ENCODE measurements at places on chromosomes 3 and 15.

DNA sequence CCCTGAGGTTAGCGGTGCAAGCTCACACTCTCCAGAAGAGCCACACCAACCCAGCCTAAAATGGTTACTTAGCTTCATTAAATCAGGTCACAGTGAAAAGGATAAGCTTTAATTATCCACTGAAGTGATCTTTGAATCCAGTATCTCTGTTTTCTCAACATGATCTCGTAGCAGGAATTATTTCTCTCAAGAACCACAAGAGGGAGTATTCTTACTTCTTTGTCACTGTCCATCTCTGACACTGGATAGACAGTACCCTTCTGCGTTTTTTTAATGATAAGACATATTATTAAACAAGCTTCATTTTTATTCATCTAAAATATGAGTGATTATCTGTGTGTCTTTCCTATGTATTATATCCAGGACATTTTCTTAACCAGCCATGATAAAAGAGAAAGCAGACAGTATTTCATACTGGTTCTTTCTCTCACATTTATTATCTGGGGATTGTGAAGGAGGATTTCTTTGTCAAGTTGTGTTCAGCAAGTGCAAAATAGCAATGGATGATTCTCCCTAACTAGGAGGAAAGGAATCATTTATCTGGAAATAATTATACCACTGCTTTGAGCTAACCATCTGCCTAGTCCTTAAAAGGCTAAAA lies 105.4 kb upstream of the CCDC54 start:
- DNase-seq: no peak

- DNase-seq: no peak
Observed at GRCh38 chr15:66394915-66395314, 8.2 kb downstream of the MAP2K1 start.

DNA sequence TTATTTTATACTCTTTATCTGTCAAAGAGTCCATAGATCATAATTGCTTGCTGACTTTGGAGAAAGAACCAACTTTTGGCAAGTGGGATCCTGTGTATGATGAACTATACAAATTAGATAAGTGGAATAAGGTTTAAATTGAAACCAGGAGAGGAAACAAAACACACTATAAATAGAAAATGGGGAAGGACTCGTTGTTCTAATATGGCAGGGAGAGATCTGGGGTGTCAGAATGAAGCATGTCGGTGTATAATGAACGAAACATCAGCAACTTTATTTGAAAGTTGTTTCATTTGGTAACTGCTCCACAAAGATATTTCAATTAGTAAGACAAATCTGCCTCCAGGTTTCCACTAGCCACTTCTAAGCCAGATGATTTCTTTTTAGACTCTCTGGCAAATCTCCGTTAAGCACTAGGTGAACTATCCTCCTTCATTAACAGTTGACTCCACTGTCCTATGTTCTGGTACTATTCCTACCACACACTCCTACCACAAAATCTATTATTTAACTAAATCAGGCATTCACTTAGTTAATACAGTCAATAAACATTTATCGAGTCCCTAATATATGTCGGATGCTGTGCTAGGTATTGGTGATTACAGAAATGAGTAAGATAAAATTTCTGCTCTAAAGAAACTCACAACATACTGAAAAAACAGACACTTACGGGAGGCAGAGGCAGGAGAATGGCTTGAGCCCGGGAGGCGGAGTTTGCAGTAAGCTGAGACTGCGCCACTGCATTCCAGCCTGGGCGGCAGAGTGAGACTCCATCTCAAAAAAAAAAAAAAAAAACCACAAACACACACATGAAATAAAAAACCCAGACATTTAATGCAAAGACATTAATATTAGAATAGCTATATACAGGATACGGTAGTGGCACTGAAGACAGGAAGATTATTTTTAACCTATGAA lies 20.1 kb downstream of the SLC15A2 start:
- no peak for DNase-seq

- no peak for DNase-seq
Observed at GRCh38 chr3:73203101-73203500, 141.6 kb downstream of the EBLN2 start.

- no peak for DNase-seq
Observed at GRCh38 chr3:51535146-51536019, 3.1 kb upstream of the RAD54L2 start.

GRCh38 chr3:194434503-194434902 lies 35.4 kb upstream of the GP5 start:
- no peak for DNase-seq

DNA sequence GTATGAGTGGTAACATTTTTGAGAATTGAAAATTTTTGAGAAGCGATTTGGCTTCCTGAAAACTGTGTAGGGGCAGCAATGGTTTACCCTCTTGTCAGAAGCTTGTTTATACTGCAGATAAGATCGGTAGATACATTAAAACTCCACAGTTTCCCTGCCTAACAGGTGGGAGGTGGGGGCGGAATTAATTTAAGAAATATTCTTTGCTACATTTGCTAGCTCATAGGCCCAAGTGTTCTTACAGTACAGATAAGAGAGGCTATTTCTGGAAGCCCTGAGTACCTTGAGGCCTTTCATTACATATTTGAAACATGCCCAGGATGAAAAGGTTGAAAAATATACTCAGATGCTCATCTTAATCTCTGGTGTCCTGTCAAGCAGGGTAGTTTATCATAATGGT lies 285.5 kb downstream of the UBE2E2 start:
- DNase-seq: no peak

- no peak for DNase-seq
Observed at GRCh38 chr3:125594581-125595011, 701 bp downstream of the OSBPL11 start.

DNA sequence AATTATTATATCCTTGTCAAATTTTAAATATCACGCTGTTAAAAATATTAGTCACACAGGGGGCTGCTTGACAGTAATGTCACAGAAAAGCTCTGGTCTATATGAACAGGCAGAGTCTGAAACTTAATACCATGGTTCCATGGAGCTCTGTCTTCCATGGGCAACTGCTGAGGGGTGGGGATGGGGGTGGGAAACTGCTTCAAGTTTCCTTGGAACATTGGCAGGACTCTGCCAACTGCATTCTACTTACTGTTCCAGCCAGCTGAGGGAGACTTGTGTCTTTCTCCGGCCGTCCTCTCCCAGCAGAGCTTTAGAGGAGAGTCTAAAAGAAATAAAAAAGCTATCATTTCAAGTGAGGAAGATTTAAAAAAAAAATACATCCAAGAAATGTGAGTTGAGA lies 348.7 kb downstream of the ZIC1 start:
- no peak for DNase-seq

DNA sequence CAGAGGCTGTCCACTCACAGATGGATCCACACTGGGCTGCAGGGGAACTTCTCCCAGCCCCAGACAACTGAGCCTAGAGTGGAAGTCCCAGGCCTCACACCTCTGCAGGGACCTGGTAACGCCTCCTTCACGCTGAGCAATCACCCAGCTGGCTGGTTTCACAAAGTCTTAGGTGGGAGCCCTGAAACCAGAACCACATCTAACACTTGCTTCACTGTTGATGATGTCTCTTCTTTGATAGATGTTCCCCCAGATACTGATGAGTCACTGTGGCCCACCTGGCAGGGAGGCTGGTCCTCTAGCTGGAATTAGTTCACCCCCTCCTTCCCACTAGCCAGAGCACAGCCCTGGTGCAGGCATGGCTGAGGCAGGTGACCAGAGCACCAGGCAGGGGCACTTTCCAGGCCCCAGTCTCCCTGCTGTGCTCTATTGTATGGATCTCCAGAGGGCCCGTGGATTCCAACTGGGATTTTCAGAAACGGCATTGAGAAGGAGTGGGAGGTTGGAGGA lies 33.5 kb downstream of the MYL3 start:
- no peak for DNase-seq

DNA sequence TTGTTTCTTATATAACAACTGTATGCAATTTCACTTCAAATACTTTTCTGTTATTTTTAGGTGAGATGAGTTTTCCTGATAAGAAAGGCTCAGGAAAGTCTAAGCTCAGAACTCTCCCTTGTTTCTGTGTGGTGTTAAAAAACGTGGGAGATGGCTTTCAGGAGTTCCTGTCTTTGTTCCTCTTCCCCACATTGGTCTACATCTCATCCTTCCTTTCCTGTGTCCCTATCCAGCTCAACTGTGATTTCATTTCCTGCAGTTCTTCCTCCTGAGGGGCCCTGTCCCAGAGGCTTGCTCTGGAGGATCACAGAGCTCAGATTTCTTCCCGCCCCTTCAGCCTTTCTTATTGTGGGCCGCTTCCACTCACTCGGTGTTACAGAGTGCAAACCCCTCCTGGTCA lies 11.2 kb downstream of the SEC13 start:
- no peak for DNase-seq

GRCh38 chr15:101407439-101407838 lies 82.1 kb downstream of the PCSK6 start:
- DNase-seq: no peak

- DNase-seq: no peak
Observed at GRCh38 chr3:117427081-117427480, 717.5 kb downstream of the TUSC7 start.

GRCh38 chr3:133295199-133295901 lies 104.5 kb upstream of the BFSP2 start:
- DNase-seq: no peak

- DNase-seq: no peak
Observed at GRCh38 chr3:124763644-124764358, 33.5 kb downstream of the UMPS start.

DNA sequence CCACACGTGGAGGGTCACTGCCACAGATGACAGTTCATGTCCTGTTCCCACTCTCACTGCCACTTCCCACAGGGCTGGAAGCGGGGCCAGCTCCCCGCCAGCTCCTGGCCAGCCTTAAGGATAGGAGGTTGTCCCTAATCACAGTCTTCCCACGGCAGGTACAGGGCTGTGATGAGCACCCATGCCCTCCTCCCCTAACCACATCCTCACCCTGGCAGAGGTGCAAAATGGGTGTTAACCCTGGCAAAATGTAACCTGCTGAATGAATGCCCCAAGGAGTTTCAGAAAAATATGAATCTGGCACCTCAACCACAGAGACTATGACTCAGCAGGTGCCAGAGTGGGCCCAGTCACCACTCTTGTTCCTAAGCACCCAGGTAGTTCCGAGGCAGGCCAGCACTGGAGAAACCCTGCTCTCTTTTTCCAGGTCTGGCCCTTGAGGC lies 185.1 kb upstream of the TPM1 start:
- no peak for DNase-seq

- DNase-seq: no peak
Observed at GRCh38 chr3:10391391-10391790, 70.5 kb upstream of the SEC13 start.

DNA sequence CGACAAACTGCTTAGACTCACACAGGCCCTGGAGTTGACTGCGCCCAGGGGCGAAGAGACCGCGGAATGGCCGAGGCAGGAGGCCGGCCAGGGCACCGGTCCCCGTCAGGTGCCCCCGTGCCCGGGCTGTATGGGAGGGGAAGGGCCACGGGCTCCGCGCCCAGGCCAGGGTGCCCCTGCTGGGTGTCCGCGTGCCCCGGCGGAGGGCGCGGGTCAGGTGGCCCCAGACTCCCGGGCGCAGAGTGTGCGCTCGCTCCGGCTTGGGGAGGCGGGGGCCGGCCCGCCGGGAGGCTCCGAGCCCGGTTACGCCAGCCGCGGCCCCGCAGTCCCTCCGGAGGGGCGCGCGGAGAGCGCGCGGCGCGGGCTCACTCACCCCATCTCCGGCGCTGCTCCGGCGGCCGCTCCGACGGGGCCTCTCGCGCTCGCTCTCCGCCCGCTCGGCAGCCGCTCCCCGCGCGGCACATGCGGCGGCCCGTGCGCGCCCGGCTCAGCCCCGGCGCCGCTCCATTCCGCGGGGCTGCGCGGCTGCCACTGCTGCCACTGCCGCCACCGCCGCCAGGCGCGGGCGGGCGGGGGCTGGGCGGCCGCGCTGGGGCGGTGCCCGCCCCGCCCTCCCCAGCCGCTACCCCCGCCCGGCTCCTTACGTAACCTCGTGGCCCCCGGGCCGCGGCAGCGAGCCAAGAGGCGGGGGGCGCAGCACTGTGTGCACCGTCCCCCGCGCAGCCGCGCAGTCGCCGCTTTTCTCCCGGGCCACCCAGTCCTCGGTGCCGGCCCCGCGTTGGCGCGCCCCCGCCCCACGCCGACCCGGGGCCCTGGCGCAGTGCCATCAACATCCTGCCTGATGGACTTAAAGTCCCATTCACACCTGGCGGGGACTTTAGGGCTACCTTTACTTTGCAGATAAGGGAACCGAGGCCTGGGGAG lies at the start of gene HOMER2:
Gene HOMER2 (minus strand): TSS at position 563 of the 924 bp plus-strand sequence. CDS start 185 bp downstream, at position 378.
- DNase-seq: no peak

DNA sequence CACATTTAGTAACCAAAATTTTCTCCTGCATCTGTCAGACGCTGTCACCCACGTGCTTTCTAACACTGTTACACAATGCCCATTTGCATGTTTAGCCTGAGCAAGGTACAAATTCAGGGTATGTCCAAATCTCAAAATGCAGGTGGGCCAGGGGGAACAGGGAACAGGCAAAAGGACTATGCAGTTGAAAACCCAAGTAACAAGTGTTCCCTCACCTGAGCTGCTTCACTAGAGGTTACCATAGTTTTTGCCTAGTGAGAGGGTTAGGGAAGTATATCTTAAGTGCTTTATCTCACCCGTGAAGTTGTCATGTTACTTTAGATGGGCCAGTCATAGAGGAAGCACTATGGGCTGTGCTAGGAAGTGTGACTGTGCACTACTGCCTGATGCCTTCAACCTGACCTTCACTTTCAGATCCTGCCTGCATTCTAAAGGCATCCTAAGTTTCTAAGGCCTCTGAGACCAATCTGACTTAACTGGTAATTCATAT lies 6.0 kb upstream of the TMEM87A start:
- DNase-seq: no peak

DNA sequence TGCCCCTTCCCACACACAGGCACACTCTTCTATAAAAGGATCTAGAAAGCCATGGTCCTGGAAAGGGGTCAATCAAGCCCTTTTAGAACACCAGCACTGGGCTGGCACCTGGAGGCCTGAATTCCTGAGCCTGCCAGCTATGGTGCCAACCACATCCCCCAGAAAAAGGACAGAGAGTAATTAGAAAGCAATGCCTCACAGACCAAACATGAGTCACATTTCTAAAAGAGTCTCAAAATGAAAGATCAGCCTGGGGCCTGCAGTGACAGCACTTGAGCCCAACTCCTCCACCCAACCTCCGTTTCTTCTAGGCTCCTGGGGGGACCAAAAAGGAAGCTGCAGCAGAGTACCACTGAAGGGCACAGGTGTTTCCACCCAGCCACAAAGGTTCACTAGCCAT lies 14.1 kb downstream of the MYLK start:
- no peak for DNase-seq

DNA sequence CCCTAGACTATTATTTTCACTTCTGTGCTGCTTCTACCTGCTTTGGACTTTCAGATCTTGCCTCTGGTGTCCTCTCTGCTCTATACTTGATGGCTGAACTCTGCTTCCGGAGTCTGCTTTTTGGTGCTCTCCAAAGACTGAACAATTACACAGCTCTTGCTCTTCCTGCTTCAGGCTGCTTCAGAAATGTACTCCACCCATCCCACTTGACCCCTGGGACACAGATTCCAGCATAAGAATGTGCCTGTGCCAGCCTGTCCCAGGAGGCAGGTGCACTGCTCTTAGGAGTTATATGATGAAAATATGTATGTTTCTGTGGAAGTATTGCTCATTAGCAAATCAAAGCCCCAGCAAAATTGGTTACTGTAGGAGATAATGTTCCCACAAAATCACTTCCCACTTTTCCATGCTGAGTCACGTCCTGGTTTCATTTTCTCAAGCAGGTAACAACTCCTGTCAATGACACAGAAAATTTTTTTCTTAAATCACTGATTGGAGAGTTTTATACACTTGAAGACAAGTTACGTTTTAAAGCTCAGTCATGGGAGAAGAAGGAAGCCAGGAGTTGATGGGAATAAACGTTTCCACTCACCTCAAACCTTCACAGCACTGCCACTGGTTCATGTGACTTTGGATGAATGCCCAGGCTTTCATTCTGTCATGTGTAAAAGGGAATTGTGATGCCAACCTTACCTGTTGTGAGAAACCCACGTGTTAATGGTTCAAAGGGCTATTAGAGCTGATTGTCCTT lies 239.4 kb upstream of the ZPLD1 start:
- no peak for DNase-seq

Data from stimulated activated CD8-positive, alpha-beta memory T cell treated with anti-CD3 and anti-CD28 coated beads, Interleukin-7, amount 100 ng/mL, for 1 hour (primary cell).